Naive thymus-derived CD8-positive, alpha-beta T cell (primary cell): ENCODE measurements at places on chromosomes 11 and 22.

DNA sequence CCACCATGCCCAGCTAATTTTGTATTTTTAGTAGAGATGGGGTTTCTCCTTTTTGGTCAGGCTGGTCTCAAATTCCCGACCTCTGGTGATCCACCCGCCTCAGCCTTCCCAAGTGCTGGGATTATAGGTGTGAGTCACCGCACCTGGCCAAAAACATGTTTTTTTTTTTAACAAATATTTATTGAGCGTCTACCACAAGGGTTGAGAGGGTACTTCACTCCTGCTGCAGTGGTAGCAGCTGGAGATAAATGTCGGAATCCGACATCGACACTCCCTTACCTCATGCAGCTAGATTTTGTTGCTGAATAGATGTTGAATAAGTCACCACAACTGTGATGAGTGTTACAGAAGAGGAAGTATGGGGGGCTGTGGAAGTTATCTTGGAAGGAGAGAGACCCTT, 971 bp downstream of the DNAJB13 start:
- DNase-seq: no peak

DNA sequence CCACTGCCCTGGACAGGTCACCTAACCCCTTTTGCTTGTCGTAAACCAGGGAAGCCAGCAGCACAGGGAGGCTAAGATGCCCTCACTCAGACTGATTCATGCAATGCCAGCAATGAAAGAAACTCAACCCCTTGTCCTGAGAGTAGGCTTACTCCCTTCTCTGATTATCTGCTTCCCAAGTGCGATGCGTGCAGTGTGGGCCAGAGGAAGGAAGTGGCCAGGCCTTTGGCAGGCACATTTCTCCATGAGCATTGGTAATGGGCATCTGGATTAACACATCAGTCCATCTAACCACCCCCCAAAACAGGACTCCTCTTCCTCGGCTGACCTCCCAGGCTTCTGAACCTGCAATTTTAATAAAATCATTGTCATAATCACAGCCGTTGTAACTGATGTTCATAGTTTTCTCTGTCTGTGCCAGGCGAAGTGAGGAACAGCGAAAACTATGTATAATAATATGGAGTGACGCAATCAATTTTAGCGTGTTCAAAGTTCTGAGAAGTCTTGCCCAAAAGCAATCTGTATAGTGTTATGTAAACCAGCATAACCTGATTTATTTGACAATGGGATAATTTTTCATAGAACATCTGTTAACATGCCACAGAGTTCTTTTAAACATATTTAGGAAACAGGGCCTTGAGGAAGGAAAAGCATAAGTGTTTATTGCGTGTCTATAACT, 33.9 kb downstream of the TST start:
- DNase-seq: no peak

GRCh38 chr22:22215659-22216449, 28.7 kb upstream of the VPREB1 start:
- no peak for DNase-seq

DNA sequence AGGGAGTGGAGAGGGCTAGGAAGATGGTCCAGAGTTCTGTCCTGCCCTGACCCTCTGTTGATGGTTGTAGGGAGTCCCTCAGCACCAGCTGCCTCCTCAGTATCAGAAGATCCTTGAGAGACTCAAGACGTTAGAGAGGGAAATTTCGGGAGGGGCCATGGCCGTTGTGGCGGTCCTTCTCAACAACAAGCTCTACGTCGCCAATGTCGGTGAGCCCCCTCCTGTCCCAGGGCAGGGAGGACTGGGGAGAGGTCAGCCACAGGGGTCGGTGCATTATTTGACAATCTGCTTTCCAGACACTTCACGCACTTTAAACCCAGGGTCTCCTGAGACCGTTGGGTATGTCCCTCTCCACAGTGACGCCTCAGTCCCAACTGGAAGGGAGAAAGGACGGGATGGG, 18.1 kb downstream of the TAB1 start:
- DNase-seq: no peak

DNA sequence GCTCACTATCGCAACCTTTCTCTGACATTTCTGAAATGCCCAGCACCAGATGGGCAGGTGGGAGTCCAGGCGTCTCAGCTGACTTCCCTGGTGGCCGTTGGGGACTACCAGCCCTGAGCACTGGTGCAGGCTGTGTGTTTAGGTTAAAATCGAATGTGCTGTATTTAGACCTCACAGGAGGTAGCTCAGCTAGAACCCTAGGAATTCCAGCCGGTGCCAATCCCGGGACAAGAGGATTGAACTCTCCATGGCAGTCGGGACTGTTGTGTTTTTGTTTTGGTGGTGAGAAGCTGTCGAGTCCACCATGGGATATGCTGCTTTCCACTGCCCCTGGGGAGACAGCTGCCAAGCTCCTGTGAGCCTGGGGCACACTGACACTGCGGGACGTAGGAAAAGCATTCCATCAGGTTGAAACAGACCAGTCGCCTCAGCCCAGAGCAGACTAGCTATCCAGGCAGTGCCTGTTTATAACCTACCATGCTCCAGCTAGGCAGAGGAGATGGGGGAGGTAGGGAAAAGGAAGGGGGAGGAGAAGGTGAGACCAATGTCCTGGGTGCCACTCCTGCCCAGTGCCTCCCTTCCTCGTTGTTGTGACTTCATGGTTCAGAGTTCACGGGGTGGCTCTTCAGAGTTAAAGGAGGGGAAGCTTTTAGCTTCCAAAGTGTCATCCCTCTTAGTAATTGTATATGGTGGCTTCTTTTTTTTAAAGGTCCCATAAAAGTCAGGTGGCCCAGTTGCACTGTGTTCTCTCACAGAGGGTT, 53.0 kb downstream of the MICAL2 start:
- DNase-seq: no peak

DNA sequence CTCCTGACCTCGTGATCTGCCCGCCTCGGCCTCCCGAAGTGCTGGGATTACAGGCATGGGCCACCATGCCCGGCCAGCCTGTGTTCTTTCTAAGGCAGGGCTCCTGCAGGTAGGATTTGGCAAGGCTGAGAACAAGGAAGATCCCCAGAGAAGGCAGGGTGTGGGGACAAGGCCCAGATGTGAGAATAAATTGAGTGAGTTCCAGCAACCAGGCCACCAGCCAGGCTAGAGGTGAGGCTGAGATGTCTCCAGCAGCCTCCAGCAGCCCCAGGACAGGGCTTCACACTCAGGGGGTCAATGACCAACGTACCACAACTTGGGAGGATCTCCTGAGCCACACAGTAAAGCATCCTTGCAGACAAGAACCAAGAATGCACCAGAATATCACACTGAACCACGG, 75.1 kb downstream of the BUD13 start:
- DNase-seq: no peak

- no peak for DNase-seq
These were observed 25.6 kb downstream of the PAK1 start for GRCh38 chr11:77448269-77448668.

DNA sequence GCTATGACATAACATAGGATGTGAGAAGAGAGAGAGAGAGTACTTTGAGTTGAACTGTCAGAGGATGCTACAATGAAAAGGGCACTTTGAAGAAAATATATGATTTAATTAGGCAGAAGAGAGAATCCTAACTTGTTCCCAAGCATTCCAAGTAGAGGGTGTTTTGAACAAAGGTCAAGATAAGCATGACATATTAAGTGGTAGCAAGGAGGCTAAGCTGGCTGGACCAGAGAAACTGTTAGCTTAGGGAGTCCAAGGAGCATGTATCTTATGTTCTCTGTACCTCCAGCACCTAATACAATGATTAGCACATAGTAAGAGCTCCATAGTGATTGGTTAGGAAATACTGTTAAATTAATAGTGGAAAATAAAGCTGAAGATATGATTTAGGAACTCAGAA, 479.6 kb downstream of the TMEM135 start:
- no peak for DNase-seq

DNA sequence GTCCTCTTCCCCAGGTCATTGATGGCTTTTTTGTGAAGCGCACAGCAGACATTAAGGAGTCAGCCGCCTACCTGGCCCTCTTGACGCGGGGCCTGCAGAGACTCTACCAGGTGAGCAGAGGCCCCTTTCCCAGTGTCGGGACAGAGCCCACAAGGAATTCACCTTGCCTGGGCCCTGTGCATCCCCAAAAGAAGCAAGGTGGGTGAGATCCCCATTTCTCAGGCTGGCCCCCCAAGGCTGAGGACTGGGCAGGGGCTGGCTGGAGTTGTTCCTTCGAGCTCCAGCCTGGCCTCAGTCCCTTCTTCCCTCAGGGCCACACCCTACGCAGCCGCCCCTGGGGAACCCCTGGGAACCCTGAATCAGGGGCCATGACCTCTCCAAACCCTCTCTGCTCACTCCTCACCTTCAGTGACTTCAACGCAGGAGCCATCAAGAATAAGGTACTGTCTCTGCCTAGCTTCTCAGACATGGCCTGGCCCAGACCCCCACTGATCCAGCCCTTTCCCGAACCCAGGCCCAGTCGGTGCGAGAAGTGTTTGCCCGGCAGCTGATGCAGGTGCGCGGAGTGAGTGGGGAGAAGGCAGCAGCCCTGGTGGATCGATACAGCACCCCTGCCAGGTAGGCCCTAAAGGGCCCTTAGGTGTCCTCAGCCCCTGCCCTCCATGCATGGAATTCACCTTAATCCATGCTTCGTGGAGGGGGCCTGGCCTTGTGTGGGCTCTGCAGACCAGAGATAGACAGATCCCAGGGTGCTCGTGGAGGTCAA, 4.7 kb downstream of the MUS81 start:
- DNase-seq: no peak

GRCh38 chr11:65569164-65569972, 909 bp upstream of the ZNRD2 start:
- no peak for DNase-seq
